ENCODE measurements at places on chromosomes 1 and 21.
A peak's percentile ranks its signal among the peaks of the same experiment; 100 is the strongest.

- no peak for DNase-seq
These were observed 47.2 kb downstream of the MORN1 start for GRCh38 chr1:2344121-2344681.

DNA sequence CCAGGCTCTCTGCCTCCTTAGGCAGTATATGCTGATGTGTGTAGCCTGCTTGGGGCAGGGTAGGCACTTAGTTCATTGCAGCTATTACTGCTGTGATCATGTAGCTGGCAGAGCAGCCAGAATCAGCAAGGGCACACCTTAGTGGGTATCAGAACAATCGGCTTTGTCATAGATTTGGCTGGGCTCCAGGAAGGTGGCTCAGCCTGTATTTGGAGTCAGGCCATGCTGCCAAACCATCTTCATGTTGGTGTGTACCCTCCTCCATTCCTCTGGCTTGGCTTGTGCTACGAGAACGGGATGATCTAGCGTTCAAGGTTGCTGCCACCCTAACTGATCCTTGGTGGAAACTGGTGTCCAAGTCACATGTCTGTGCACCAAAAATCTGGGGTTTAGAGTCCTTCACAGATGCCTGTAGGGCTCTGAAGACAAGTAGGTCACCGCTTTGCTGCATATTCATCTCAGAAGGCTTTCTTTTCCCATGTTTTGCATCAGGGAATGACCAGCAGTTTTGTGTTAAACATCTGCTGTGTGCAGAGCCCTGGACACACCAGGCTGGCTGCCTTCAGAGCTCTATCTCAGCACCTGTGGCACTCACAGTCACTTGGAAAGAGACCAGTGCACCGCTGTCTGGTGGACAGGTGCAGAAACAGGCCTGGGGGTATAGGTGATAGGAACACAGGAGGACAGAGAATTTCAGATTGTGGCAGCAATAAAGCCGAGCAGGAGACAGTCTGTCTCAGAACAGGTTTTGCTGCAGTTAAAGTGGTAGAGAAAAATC is 23.7 kb downstream of the VANGL1 start:
- DNase-seq: no peak

DNA sequence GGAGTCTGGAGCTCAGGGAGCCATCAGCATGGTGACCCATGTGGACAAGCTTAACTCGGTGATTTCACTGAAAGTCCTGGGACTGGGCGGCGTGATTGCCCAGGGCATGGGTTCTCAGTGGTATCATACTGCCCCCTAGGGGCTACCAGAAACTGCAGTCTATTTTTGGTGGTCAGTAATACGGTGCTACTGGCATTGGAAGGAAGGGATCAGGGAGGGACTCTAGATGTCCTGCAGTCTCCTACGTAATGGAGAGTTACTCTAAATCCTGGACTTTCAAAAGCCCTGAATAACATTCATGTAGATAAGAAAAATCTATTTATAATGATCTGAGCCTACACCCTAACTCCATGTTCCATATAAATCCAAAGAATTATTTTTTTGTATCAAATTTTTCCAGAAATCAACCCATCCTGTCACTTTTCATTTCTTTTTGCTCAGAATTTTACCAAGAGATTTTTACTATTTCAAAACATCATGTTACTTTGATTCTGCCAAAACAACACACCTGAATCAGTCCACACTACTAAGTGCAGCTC is 37.3 kb downstream of the PABPC4 start:
- DNase-seq: peak; percentile 41

- DNase-seq: no peak
These were observed 1705.3 kb downstream of the NCAM2 start for GRCh38 chr21:22703521-22703920.

- no peak for DNase-seq
These were observed 12.3 kb upstream of the CSF3R start for GRCh38 chr1:36494971-36495370.

DNA sequence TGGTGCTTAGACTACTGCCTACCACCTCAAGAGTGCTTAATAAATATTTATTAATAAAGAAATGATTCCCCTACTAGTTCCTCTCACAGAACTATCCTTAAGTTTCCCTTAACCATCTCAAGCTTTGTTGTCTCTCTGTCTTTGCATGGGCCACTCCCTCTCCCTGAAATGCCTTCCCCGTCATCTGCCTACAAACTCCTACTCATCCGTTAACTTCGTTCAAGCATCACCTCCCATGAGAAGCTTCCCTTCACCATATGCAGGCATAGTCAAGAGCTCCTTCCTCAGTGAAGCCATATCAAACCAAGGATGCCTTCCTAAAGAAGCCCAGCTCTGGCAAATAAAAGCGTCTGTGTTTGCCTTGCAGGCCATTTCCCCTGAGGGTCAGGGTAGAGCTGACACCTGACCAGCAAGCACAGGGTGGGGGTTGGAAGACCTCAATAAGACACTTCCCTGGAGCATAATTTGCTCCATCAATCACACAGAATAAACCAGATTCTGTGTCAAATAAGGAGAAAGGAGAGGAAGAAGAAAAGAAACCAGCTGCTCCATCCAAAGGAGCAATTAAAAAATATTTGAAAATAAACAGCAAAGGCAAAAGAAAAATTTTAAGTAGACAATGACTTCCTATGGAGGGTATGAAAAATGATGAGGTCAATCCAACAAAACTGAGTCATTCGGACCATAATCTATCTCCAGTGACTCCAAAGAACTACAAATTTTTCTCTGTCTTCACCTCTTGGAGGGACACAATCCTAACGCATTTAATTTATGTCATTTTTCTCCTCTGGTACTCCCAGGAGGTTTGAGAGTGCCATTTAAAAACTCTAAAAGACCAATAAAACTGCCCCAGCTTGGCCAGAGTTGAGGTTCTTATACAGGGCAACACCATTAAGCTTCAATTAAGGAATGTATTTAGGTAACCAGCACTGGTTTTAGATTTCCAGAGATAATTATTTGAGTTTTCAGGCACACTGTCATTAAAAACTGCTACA is 303.6 kb downstream of the KCNH1 start:
- no peak for DNase-seq

GRCh38 chr1:48206371-48206770 is 16.1 kb upstream of the SLC5A9 start:
- DNase-seq: no peak

DNA sequence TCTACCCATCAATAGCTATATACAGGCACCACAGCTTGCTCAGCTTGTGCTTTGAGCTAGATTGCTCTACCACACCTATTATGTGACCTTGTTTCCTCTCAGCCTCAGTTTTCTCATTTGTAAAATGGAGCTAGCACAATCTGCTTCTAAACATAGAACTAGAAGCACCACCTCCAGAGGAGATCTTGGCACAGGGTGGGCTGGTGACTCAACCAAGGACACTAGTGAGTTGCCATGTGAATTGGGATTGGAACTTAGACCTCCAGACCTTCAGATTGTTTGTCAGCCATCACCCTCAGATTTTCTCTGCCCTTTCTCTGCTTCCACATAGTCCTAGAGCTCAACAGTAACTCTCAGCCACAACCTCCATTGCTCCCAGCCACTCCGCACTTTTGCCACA is 3.0 kb upstream of the MACO1 start:
- DNase-seq: no peak

GRCh38 chr1:218473522-218473921 is 128.4 kb downstream of the TGFB2 start:
- no peak for DNase-seq

DNA sequence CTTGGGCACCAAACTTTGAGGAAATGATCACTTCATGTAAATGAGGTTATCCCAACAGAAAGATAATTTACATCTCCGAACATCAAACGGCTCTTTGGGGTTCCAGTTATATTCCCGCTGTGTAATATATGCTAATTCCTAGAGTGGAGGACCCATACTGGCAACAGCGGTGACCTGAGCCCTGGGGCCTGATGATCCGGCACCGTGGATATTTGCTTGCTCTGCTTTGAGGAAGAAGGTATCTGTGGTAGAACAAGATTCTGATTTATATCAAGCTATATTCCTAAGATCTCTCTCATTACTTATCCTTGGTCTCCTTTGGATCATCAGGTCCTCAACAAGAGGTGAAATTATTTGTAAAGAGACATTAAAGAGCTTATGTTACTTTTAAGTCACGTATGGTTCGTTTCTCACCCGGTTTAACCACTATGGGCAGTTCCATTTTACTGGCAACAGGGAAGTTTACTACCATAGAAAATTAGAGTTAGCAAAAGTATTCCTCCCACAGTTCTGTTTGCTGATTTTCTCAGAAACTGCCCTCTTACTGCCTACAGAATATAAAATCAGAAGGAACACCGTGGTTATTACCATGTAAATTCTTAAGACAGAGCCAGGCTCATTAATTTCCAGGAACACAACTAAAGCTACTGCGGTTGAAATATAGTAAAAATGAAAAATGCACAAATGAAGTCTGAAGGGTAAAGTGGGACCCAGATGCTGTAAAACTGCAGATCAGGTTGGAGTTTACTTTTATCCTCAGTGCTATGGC is 56.7 kb downstream of the MRPL39 start:
- DNase-seq: no peak

Measured in activated CD8-positive, alpha-beta memory T cell treated with anti-CD3 and anti-CD28 coated beads, Interleukin-2, amount 50 U/mL, for 4 hours (primary cell).